ENCODE measurements at places on chromosomes 11 and 22.
A peak's percentile ranks its signal among the peaks of the same experiment; 100 is the strongest.

- no peak for DNase-seq
Measured at GRCh38 chr11:75387736-75388294, 11.5 kb upstream of the RPS3 start.

GRCh38 chr11:131893103-131893890 lies 522.9 kb downstream of the NTM start:
- DNase-seq = no peak

DNA sequence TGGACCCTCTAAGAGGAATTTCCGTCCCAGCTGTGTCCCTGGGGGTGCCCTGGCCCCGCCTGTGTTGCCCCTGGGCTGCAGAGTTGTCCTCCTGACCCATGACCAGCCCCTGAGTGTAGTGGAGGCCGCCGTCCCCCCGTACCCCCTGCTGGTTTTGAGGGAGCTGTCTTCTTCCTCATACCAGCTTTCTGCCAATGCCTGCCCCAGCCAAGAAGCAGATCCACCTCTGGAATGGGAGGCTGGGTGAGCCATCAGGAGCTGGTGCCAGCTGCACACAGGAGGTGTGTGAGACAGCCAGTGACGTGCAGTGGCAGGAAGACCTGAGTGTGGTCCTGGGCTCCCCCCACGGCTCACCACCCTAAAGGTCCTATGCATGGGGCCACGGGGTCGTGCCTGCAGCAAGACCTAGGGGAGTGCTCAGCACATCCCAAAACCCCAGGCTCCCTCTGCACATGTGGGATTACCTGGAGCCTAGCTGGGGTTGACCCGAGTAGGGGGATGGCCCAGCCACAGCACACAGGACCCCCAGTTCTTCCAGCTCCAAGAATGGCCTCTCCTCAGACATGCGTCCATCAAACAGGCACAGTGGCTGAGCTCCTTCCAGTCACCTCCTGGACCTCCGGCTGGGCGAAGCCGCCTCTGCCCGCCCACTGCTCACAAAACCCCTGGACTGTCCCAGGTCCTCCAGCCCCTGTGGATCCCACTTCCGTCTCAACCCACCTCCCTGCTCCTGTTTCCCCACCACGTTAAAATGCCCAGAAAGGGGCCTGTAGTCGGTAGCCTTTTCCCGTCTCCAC lies 647.6 kb downstream of the BRD1 start:
- DNase-seq = no peak

DNA sequence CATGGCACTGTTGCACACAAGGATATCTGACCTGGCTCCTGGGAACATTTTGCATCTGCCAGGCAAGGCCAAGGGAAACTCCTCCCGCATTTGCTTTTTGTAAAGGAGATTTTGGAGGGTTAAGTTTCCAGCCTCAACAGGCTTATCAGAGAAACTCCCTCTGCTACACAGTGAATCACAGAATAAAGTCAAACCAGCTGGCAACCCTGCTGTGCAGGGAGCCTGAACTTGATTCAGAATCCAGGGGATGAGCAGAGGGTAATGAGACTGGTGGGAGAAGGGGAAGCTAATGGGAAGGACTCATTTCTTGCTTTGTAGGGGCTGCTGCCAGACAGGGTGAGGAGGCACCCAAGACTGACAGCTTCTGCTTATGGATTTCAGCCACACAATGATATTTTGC lies 185.3 kb upstream of the ISX start:
- DNase-seq = no peak

DNA sequence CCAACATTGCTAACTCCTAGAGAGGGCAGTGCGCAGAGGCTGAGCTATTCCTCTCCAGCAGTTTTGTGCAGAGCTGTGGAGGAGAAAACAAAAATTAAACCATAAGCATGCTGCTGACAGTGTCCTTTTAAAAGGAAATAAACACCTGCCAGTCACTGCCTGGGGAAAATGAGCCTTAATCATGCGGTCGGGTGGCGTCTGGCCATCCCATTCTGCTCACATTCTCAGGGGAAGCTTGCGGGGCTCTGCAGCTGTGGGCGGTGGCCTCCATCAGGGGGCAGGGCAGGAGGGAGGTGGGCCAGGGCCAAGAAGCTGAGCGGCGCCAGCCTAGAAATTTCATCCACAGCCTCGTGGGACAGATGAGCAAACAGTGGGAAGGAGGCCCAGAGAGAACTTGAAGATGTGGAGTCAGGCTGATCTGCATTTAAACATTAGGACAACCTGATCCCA lies 71.0 kb upstream of the TP53I11 start:
- DNase-seq = peak; percentile 79

DNA sequence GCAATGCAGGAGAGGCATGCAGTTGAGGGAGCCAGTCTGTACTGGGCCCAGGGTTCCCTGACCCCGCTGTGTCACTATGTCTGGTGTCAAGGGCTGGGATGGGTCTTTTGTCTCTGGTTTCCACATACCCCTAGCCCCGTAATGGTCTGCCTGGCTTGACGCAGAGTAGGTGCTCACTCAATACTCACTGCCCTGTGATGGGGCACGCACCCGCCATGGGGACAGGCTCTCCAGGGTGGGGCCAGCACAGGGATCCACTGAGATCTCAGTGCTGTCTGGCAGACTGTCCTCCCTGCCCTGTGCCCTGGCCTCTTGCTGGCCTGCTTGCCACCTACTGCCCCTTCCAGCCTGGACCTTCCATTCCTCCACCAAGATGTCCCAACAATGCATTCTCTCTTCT lies 101.7 kb upstream of the CD82 start:
- DNase-seq = no peak

DNA sequence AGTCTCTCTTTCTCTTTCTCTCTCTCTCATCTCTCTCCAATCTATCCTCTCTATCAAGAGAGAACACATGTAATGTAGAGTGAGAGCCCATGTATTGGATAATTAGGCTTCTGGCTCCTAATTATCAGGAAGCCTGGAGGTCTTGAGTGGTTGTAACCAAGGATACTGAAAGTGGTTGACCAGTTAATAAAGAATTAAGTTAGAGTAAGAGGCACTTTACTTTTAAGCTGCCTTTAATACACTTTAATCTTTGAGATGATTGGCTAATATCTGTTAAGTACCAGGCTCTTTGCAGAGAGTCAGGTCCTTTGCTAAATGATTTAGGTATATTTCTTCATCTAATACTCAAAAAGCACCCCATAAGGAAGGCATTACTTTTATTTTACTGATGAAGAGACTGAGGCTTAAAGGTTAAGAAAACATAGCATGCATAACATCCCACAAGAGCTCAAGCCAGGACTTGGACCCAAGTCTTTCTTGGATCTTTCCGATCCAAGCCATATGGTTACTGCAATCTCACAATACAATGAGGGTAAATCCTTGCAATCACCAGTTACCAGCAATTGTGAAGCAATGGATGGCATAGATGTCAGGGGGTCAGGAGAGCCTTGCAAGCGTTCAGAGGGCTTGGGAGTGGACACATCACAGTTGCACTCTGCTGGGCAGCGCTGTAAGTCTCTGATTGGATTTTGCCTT lies 22.1 kb downstream of the CD44 start:
- peak; percentile 75 for DNase-seq

DNA sequence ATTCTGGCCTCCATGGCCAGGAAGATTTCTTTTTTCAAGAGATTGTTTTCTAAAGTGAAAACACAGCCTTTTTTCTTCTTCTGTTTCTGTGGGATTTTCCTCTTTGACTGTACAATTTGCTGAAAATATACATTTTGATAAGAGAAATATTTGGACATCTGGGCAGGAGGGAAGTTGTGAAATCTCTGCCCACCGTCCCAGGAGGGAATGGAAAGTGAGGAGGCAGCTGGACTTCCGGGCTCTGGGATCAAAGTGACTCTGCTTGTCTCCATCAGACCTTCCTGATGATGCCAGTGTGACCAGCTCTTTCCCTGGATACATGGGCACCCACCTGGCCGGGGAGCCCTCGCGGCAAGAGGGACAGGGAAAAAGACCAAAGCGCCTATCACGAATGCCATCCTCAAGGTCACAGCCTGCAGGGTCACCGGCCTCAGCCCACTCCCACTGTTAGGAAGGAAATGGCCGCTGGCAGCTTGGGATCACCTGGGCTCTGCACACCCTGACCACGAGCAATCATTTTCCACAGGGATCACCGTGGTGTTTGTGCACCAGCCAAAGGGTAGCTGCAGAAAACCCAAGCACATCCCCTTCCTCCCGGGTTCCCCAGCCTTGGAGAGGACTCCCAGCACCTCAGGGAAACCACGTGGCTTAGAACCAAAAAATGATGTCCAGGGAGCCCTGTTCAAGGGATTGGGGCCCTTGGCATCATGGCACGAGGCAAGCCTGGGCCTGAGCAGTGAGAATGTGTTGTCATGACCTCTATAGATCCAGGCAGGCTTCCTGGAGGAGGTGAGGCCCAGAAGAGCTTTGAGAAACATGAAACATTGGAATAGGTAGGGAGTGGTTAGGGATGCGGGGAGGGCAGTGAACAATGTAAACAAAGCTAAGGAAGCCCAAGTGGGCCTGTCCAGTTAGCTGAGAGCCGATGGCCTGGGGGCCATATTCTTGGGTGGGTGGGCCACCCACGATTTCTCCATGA lies 29.1 kb upstream of the CCND1 start:
- DNase-seq = no peak

- no peak for DNase-seq
Measured at GRCh38 chr11:95566211-95566610, 223.4 kb downstream of the FAM76B start.

GRCh38 chr11:15653191-15653710 lies 538.5 kb downstream of the INSC start:
- no peak for DNase-seq

DNA sequence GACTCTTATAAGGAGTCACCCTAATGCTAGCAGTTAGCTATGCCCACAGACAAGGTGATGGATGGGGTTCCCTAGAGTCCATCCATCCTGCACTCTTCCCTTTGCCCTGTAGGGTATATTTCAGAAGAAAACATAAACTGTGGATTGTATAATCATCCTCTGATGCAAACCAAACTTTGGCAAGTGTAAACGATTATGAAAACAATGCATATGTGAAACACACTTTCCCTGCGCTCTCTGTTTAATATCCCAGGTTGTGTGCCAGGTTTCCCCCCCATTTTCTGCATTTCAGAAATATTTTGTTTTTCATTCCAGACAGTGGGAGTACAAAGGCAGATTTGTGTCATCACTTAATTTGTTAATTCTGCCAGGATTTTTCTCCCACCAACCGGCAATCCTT lies 110.0 kb downstream of the LDLRAD3 start:
- no peak for DNase-seq

Data from AG09319 (cell line).